ENCODE measurements at places on chromosomes 3 and 15.

DNA sequence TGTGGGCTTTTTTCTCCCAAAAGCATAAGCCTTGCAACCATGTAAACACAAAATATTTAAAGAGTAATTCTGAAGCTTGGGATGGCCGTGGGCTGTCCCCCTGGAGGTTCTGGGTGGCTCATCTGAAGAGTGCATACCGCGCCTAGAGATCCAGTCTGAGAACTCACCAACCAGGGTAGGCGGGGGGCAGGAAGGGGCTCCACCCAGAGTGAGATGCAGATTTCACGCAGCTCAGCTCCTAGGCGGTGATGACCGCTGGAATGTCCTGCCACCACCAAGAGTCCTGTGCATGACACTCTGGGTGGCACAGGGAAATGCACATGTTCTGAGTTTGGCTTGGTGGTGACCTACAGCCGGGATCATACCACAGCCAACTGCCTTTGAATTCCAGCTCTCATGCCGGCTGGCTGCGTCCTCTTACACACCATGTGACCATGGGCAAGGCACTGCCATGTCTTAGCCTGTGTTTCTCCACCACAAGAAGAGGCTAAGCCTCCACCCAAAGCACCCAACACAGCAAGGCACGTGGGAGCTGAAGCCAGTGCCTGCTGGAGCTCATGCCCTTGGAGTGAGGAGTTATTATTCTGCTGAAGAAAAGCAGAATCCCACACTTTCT is 125.1 kb upstream of the IQSEC1 start:
- DNase-seq, result no peak

- DNase-seq, result no peak
Observed at GRCh38 chr3:16286161-16286560, 21.1 kb downstream of the OXNAD1 start.

- no peak for DNase-seq
Observed at GRCh38 chr3:63244486-63244885, 33.6 kb upstream of the SYNPR start.

GRCh38 chr3:123405936-123406510 is 42.9 kb downstream of the ADCY5 start:
- DNase-seq, result no peak

DNA sequence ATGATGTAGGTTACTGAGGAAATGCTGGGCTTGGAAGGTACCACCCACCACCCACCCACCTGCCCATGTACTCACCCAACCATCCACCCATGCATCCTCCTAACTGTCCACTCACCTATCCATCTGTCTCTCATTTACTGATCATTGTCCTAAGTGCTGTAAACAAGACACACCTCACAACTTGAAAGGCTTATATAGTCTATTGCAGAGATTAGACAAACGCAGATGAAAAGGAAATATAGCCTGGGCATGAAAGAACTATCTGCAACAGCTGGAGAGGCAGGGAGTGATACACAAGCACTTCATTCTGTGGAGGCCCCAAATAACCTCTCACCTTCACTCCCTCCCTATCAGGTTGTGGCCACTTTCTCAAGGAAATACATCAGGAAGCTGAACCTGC is 54.0 kb downstream of the DAPK2 start:
- no peak for DNase-seq

- no peak for DNase-seq
Observed at GRCh38 chr3:23949784-23950183, 4.7 kb downstream of the NR1D2 start.

DNA sequence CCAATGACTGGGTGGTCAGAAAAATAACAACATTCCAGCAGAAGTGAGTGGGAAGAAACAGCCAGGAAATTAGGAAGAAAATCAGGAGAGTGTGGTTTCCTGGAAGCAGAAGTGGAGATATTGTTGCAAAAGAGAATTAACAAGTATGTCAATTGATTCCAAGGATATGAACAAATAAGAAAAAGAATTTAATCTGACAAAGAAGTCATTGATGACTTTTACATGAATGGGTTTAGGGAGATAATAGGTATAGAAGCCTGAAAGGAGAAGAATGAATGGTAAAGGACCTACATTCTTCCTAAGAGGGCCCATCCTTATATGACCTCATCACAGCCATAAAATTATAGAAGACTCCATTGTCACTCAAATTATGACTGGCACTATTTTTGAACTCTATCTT is 1440.1 kb downstream of the OTOL1 start:
- DNase-seq, result no peak

DNA sequence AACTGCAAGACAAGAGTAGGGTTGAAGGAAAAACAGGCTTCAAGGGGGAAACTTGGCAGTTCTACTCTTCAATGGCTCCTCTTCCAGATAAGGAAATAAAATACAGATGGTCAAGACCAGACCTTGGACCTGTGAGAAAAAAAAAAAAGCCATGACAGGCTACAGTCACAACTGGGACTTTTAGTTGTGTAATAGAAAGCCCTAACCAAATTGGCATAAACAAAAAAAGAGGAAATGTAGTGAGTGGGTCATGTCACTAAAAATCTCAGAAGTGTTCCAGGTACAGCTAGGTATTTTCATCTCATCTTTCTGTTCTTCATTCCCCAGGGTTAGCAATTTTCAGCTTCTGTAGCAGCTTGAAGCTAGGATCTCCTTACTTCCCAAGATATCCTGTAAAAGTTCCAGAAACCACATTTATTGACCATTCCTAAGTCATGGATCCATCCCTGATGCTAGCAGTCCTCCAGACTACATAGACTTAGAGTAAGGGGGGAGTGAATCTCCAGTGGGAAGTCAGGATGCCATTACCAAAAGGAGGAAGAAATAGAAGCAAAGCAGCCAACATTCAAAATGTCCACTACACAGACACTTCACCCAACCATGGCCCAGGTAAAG is 61.0 kb upstream of the CSTA start:
- no peak for DNase-seq

GRCh38 chr15:31161951-31162350 is 60.4 kb upstream of the TRPM1 start:
- DNase-seq, result no peak

DNA sequence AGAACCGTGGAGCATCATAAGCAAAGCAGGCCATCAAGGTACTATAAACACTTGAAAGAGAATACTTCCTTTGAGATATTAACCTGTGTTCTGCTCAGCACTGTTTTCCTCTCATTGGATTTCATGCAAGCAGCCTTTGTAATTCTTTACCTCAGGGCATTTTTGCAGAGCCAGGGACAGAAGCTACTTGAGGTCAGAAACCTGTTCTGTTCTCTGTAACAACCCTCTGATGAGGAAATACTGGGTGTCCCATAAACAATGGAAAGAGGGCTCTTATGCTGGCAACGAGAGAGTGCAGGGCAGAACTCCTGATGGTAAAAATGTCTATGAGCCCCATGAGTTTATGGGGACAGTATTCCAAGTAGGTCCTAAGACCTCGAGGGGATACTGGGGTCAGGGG is 66.0 kb downstream of the DCLK3 start:
- DNase-seq, result no peak

DNA sequence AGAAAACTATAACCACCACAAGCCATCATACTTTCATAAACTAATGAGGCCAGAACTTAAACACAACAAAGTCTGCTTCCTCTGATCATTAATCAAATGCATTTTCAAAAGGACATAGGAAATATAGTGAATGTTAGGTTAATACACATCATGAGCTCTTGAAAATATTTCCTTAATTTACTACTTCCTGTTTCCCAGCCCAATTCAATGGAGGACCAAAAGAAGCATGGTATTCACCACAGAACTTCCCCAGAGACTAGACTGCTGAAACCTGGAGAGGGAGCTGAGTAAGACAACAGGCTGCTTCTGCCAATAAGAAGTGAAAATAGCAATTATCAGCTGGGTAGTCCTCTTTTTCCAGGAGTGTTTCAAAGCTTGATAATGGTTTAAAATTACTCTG is 250.3 kb downstream of the ULK4 start:
- peak; percentile 15 for DNase-seq

Data from ELR (cell line).